ENCODE measurements at places on chromosomes 2 and 18. TPM values are rescaled to one million over a fixed set of nuclear protein-coding genes. Genes with fewer than 3 reads are reported as not detected.

CAPN14 gene
- not detected for polyA plus RNA-seq

TNS1 gene
- 1.3 TPM for polyA plus RNA-seq

IL1A gene
- not detected for polyA plus RNA-seq

LIPG gene
- not detected for polyA plus RNA-seq

CRACDL gene
- polyA plus RNA-seq: 0.11 TPM
